ENCODE measurements at places on chromosomes 4 and X. TPM values are rescaled to one million over a fixed set of nuclear protein-coding genes. Genes with fewer than 3 reads are reported as not detected.

DNA sequence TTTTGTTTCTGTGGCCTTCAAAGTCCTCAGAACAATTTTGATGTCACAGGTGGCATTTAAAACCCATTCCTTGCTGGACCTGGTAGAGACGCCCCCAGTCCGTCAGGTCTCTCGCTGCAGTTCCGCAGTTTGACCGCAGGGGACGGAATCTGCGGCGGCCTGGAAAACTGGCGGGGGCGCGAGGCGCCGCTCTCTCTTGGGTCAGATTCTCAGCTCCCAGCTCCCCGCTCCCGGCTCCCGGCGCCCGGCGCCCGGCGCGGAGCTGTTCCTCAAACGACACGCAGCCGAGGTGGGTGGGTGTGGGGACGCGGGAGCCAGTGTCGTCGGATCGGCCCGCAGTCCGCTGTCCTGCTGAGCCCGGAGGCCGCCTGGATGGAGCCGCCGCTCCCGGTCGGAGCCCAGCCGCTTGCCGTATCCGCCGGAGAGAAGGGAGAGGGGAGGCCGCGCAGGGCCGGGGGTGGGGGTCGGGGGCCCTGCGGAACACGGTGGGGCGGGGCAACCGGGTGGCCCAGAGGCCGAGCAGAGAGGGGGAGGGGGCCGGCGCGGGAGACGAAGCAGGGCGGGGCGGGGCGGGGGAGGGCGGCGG, at the start of gene OCRL:
Gene OCRL (plus strand): TSS at position 192 of the 586 bp plus-strand sequence. CDS start 181 bp downstream, at position 373.
- peak within 1 kb of the TSS; percentile 71 for H3K4me3 ChIP-seq
- H3K4me1 ChIP-seq: peaks cover 5% of the 10 kb centered on the region
- DNase-seq: peak; percentile 67

CLGN gene
- total RNA-seq: not detected

DDX60 gene
- total RNA-seq: 26.8 TPM

- H3K36me3 ChIP-seq: peaks cover 18% of the 10 kb centered on the region
- no peak overlapping the region for H3K4me3 ChIP-seq
- H3K27ac ChIP-seq: no peak overlapping the region
- H3K27me3 ChIP-seq: no peaks in the 10 kb centered on the region
- no peak for DNase-seq
Observed at GRCh38 chr4:87451537-87451936, 29.2 kb downstream of the NUDT9 start.

GRCh38 chrX:101442085-101442484, 34.1 kb downstream of the HNRNPH2 start:
- H3K4me3 ChIP-seq: no peak overlapping the region
- no peaks in the 10 kb centered on the region for H3K27me3 ChIP-seq
- no peak overlapping the region for H3K27ac ChIP-seq
- no peak for DNase-seq
- H3K4me1 ChIP-seq: no peaks in the 10 kb centered on the region

Data from activated naive CD4-positive, alpha-beta T cell treated with anti-CD3 and anti-CD28 coated beads for 36 hours (primary cell).